ENCODE measurements at places on chromosomes 5 and 9.

GRCh38 chr5:76952795-76953536 lies at the start of gene CRHBP:
TSS of gene CRHBP (plus strand) at chr5:76953045. CDS start at chr5:76953135, 90 bp downstream.
- DNase-seq: no peak

DNA sequence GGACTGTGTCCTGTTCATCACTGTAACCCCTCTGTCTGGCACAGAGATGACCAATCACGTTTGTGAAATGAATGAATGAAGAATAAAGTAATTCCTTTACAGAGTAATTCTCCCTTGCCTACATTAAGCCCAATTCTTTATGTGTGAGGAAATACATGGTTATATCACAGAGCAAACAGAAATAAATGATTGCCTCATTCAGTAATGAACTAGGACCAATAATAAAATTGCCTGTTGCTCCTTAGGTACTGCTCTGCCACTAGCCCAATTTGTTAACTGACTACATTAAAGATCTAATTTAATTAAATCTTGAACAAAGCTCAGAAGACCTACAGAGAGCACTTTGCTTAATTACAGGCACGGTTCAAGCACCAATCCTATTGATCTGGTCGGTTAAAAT lies 121.8 kb downstream of the DCP2 start:
- no peak for DNase-seq

GRCh38 chr9:134206311-134207300 lies 42.2 kb upstream of the RNU6ATAC start:
- no peak for DNase-seq

DNA sequence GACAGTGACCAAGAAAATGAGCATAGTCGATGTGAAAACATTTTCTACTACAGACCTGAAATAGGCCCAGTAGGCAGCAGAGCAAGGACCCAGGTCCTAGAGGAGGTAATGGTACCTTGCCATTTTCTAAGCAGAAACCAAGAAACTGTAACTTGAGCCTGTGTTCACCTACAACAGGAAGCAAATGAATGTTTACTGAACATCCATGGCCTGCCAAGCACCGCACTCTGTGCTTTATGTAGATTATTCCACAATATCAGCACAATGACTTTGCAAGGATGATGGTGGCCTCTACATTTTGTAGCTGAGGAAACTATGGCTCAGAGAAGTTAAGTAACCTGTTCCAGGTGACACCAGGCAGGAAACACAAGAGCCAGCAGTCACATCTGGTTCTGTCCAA lies 215.3 kb downstream of the SPOCK1 start:
- no peak for DNase-seq

- no peak for DNase-seq
These were observed 387.1 kb upstream of the IZUMO3 start for GRCh38 chr9:24932785-24933184.

- no peak for DNase-seq
These were observed 154.1 kb downstream of the ARHGAP26 start for GRCh38 chr5:142924135-142924883.

GRCh38 chr5:166561759-166562158 lies 1729.7 kb upstream of the WWC1 start:
- DNase-seq: no peak

DNA sequence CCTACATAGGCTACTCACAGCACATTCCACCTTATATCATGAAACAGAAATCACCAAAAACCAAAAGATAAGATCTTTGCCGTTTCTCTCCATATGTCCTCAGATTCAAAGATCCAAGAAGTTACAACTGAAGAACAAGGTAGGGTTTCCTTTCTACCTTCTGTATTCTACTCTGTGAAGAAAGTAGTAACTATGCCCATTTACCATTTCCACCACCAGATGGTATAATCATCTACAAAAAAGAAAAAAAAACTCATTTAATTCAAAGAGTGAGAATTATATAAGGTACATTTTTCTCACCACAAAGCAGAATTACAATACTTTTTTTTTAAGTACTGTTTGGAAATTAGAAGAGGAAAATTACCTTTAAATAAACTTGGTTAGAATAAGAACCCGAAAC lies 172.6 kb upstream of the PTGER4 start:
- no peak for DNase-seq

- DNase-seq: no peak
These were observed 74.5 kb upstream of the CCNG1 start for GRCh38 chr5:163362840-163363371.

GRCh38 chr5:107926121-107926520 lies 255.4 kb upstream of the EFNA5 start:
- DNase-seq: no peak

DNA sequence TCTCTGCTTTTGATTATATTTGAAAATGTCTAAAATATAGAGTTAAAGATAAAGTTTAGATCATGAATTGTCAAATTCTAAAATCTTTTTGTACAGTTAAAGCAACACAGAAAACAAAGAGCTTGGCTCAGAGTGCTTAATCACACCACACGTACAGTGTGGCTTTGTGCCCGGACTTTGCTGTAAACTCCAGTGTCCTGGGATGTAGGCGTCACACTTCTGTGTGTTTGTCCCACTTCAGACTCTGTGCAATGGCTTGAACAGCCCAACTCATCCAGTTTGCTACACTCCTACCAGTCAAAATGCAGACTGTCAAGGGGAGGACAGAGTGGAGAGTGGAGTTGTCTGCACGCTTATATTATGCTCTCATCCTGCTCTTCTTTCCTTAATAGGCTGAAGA lies 45.3 kb downstream of the SMARCA2 start:
- no peak for DNase-seq

- DNase-seq: no peak
These were observed 11.9 kb downstream of the DAB2 start for GRCh38 chr5:39412721-39413394.

- DNase-seq: no peak
These were observed 659.4 kb upstream of the ADAMTS16 start for GRCh38 chr5:4480528-4481349.

GRCh38 chr9:95157481-95158151 lies 159.9 kb downstream of the FANCC start:
- DNase-seq: no peak

DNA sequence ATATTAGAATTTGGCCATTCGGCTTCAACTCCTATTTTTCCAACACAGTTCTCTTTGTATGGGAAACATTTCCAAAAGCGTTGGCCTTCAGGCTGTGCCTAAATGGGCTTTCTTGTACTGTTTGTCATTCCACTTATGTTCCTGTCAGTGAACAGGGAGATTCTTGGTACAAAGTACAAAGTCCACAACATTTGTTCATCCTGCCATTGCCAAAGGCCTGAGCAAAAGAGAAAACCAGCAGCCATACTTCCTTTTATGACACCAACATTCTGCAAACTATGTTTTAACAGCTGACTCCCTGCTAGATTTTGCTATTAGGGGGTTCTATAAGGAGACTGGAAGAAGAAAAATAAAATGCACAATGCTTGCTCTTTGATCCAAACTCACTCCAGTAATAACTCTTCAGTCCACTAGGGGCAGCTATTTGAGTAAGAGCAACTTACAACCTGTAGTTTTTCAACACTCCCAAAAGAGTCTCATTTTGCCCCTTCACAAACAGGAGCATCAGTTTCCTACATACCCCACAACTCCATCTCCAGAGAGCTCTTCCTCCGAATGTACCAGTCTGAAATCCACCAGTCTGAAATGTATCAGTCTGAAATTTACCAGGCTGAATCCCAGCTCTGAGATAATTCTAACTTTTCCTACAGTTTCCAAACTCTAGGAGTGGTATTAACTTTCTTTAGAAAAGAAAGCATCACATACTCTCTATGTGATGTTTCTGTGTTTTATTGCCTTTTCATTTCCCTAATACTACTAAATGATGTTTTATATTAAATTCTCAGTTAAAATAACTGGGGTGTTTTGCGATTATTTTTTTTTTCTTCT lies 693.8 kb downstream of the DNAH5 start:
- peak; percentile 16 for DNase-seq

GRCh38 chr9:130665431-130666392 lies 1.3 kb downstream of the PRDM12 start:
- no peak for DNase-seq

- no peak for DNase-seq
These were observed 88.6 kb downstream of the ZFAND5 start for GRCh38 chr9:72276429-72276828.

GRCh38 chr9:120702075-120702474 lies 12.2 kb downstream of the MEGF9 start:
- no peak for DNase-seq

GRCh38 chr5:110075656-110076055 lies 385.9 kb downstream of the MAN2A1 start:
- DNase-seq: no peak

DNA sequence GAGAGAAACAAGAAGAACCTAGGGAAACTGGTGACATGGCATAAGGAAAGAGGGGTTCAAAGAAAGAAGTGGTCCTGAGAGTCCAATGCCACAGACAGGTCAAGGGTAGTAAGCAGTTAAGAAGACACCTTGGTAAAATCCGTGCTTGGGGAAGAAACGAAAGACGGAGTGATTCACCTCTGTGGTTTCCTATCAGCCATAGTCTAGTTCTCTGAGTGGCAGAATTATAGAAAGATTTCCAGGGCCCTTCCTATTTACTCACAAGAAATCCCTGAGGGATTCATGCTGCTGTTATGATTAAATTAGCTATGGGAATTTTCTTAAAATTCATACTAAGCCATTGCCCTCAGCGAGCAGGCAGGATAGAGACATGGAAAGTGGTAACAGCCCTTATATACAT lies 31.7 kb downstream of the IL33 start:
- no peak for DNase-seq

DNA sequence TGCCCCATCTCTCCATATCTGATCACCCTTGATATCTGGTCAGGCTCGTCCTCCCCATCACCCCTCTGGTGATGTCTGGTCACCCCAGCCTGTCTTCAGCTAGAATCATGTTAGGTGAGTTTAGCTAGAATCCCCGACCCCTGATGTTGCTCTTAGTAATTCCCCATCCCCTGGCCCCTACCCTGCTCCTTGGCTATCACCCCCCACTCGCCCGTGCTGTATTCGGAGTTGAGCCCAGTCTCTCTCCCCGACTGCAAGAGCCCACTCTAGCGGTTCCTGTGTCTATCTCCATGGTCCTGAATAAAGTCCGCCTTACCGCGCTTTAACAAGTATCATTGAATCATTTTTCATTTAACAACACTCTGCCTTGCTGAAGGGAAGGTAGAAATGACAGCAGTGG lies 33.7 kb downstream of the ADAMTS2 start:
- DNase-seq: no peak

DNA sequence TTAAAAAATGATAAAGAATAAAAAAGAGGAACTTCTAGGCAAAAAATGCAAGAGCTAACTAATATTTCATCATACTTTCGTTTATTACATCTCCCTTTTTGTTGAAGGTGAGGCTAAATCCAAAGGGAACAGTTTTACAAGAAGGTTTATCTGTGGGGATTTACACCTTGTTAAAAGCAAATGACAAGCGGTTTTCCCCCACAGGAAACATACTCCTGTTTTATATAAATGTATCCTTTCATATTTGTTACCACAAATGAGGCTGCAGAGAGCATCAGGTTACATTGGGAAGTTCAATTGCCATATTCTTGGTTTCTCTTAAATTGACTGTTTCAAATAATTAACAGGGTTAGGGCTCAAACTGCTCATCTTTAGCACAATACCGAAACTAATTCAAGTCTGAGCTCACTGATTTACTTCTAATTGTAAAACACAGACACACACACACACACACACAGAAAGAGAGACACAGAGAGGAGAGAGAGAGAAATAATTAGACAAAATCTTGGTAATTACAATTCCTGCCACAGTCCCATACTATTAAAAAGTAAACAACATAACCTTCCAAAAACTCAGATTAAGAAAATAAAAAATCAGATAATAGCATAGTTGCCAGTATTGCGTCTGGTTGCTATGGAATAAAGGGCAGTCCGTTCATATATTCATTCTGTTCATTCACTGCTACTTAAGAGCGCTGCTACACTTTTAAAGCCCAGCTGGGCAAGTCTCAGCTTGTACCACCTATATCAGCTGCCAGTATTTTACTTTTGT lies 17.1 kb downstream of the RFX3 start:
- DNase-seq: no peak

DNA sequence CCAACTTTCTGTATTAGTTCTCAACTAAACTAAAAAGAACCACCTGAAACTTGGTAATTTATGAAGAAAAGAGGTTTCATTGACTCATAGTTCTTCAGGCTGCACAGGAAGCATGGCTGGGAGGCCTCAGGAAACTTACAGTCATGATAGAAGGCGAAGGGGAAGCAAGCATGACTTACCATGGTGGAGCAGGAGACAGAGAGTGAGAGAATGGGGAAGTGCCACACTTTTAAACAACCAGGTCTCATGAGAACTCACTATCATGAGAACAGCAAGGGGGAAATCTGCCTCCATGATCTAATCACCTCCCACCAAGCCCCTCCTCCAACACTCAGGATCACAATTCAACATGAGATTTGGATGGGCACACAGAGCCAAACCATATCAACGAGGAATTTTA lies 123.5 kb downstream of the DEPDC1B start:
- DNase-seq: no peak

DNA sequence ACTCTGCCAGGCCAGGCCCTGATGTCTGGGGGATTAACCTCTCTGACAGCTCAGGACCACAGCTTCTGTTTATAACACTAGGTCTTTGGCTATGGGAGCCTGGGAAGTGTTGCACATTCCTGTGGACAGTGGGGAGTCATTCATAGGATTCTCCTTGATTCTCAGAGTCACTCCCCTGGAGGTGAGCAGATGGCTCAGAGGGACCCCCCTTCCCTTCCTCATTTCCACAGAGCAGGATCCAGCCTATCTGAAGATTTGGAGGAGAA lies 60.2 kb downstream of the NRG2 start:
- no peak for DNase-seq

GRCh38 chr9:130331573-130331972 lies 66.0 kb downstream of the HMCN2 start:
- DNase-seq: no peak

- DNase-seq: no peak
These were observed 65.7 kb downstream of the SIL1 start for GRCh38 chr5:139132515-139132914.

GRCh38 chr9:88733651-88734421 lies 198.9 kb downstream of the NXNL2 start:
- no peak for DNase-seq

- DNase-seq: no peak
These were observed 1.7 kb downstream of the DNM1 start for GRCh38 chr9:128204858-128205257.

GRCh38 chr5:131996210-131997025 lies 15.0 kb downstream of the ACSL6 start:
- no peak for DNase-seq

DNA sequence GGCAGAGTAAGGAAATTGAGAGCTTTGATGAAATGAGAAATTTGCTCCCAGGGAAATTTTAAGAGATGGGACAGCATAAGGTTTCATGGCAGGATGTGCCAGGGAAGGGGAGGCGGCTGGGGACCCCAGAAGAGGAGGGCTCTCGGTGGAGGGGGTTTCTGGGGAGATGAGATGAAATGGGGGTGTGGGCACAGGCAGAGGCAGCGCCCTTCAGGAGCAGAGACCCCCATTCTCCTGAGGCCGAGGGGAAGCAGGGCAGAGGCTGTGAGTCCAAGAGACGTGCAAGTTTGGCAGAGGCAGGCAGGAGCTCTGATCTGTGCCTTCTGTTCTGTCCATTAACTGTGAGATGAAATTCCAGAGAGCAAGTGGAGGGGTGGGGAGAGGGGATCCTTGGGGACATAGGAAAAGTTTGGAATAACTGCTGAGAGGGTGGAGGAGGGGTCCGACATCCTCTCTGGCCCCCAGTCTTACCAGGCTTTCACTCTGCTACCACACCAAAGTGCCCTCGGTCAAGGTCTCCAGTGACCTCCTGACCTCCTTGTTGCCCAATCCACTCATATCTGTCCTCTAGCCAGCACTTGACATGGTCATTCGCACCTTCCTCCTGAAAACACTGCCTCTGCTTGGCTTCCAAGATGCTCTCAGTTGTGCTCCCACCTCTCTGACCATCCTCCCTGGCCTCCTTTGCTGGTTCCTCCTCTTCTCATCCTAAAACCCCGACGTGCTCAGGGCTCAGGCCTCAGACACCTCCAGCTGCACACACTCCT lies 108.1 kb upstream of the MVB12B start:
- no peak for DNase-seq
